ENCODE measurements at places on chromosomes 12 and 14.

DNA sequence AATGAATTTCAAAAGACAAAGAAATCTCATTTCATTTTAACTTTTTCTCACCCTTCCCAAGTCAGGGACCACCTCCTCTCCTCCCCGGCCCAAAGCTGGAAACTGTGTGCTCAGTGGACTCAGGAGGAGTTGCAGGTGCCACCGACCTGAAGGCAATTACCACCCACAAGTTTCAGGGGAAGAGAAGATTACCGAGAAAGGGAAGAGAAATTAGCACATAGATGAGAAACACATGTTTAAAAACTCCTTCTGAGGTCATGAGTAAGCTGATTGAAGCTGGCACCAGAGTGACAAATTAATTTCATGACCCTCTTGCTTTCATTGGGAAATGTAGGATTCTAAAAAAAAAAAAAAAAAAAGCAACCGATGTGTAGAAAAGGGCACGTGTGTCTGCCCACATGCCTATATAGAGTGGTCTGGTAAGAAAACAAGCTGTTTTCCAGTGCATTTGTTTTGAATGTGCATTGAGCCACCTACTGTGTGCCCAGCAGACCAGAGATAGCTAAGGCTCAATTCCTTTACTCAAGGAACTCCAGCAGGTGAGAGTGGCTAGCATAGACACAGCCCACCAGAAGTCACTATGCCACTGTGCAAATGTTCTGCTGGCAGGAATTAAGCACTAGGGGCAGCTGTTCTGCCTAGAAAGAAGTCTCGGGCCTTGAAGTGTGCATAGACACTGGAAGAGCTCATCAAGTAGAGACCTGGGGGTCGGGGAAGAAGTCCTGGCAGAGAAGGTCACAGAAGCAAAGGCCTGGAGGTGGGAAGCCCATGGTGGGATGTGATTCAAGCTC, 30.5 kb downstream of the DPF3 start:
- DNase-seq, result no peak

DNA sequence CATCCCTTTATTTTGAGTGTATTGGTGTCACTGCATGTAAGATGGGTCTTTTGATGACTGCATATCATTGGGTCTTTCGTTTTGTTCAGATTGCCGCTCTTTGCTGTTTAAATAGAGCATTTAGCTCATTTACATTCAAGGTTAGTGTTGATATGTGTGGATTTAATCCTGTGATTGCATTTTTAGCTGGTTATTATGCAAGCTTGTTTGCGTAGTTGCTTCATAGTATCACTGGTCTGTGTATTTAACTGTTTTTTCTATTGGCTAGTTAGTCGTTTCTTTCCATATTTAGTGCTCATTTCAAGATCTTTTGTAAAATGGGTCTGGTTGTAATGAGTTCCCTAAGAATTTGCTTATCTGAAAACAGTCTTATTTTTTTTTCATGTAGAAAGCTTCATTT, 1170.6 kb upstream of the SEL1L start:
- no peak for DNase-seq

GRCh38 chr12:28954333-28954732, 194.7 kb upstream of the FAR2 start:
- DNase-seq, result no peak

GRCh38 chr14:102571478-102572042, 20.9 kb upstream of the RCOR1 start:
- no peak for DNase-seq

- DNase-seq, result no peak
Measured at GRCh38 chr12:67512061-67512460, 136.5 kb upstream of the DYRK2 start.

DNA sequence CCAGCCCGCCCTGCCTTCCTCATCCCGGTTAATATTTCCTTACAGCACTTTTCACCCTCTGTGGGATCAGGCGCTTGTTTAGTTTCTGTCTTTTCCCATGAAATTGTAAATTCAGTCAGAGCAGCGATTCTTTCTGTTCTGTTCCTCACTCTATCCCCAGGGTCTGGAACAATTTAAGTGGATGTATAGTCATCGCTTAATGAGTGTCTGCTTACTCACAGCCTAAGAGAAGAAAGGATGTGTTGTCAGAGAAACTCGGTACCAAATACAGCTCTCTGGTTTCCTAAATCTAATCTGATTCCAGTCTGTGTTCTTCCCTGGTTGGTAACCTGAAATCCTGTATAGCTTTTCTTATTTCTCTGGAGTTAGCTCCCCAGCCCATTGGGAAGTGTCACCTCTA, 44.9 kb downstream of the FOS start:
- no peak for DNase-seq

- DNase-seq, result no peak
Measured at GRCh38 chr12:63913929-63914328, 69.4 kb downstream of the SRGAP1 start.

DNA sequence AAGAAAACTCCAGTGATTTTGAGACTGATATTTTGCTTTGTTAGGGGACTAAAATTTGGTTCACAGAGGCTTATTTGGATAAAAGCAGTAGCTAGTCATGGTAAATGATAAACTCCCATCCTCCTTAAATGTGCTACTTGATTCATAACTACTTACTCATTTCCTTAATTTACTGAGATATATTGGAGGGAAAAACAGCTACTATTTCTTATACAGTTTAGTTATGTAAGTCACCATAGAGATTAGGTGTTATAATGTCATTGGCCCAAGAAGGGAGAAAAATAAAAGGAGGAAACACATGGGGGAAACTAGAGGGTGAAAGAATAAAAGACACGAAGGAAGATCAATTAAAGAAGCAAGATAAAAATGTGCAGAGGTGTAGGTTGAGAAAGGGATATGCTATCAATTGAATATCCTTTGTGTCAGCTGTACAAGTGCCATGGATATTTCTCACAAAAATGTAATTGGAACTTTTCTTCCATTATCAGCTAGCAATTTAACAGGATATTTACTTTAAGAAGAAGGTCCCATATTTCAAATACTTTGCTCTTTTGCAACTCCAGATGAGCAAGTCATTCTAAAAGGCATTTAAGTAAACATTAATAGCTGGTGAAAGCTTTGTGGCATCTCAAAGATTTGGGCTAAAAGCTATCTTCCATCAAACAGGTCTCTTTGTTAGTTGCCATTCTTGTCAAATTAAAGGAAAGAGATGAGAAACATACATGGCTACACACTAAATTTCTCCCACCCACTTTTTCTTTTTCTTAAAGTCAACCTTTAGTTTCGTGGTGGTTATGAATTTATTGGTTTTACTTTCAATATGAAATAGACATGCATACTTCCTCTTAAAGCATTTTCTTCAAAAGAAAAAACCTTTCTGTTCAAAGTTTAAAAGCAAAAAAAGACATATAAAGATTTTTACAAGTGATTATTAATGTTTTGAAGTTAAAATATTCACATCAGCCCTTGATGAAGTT, 439.5 kb downstream of the CCER1 start:
- DNase-seq, result no peak

DNA sequence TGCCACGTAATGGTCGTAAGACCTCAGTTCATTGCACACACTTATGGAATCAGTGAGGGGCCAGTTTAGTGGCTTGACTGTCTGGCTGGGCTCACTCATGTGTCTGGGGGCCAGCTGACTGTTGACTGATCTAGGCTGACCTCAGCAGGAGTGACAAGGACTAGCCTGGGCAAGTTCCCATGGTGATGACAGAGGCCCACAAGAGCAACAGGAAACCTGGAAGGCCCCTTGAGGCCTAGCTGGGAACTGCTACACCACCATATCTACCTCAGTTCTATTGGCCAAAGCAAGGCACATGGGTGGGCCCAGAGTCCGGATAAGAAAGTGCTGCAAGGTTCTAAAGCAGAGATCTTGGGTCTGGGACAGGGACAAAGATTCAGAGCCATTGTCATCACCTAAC, 21.3 kb upstream of the RFLNA start:
- DNase-seq, result no peak

DNA sequence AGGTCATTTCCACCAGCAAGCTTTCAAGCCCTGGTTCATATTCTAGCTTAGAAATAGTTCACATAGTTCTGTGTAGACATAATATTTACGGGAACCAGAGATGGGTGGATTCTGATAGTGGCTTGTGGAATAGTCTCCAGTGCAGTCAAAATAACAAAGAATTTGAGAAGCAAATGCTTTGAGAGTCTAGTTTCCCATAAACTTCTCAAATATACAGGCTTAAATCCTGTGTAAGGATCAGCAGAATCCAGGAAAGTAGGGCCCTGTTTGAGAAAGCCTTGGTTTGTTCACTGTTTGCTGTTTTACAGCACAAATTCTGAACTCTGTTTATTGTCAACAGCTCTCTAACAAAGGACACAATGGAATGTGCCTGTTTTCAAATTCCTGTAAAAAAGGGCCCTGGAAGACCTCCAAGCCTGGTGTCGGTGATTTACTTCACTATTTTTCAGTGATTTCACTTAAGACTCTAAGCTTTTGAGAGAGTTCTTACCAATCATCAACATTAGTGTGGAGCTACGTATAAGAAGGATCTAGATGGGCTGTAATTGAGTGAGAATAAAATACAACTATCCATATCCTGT, 11.4 kb upstream of the FOS start:
- no peak for DNase-seq

DNA sequence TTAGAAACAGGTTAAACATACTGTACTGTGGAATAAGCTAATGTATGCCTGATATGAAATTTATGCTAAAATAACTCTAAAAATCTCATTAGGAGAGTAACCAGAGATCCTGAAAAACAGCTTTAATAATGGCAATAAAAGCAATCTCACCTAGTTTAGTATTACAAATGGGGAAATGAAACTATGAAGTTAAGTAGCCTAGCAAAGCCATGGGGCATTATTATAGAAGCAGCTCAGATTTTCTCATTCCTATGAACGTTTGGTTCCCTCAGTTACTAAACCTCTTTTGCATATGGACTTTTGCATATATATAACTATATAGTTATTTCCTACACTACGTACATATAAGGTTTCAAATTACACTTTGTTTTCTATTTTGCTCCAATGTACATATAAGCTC, 25.0 kb upstream of the APPL2 start:
- no peak for DNase-seq
